ENCODE measurements at places on chromosomes 16 and 17. TPM values are rescaled to one million over a fixed set of nuclear protein-coding genes. Genes with fewer than 3 reads are reported as not detected.

Gene CHTF8
- 65.1 TPM for total RNA-seq

Gene GPRC5B
- 0.28 TPM for total RNA-seq

Gene IRX3
- 13.1 TPM for total RNA-seq

Gene MYH1
- not detected for total RNA-seq
